ENCODE measurements at places on chromosomes 4 and X.

- peak; percentile 93 for DNase-seq
Observed at GRCh38 chr4:7815562-7815961, 124.1 kb downstream of the AFAP1 start.

DNA sequence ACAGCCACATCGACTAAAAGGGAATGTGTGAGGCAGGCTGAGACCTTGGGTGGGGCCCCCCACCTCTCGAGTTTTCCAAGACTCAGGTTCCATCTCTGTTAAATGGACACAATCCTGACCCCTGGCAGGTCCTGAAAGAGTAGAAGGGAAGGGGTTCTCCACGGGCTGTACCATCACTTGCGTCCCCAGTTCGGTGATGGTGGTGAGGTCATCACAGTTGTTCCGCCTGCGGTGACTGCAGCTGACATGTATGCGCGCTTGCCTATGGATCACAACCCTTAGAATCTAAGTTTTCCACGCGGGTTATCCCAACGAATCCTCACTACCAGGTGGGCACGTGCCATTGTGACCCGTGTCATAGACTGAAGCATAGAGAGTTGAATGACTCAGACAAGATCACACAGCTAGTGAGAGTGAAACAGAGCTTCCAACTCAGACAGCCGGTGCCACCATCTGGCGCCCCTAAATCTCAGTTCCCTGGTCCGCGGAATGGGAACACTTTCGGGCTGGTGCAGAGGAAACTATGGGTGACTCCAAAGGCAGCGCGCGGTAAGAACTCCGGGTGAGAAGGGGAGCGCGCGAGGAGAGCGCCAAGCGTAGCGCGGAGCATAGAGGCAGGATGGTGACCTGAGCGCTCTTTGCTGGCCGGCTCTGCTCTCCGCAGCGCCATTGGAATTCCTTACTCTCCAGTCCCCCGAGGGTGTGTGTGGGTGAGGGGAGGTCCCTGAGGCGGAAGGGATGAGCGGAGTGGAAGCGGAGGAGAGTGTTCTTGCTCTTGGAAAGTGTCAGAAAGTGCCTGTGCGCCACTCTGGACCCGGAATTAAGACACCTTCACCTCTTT lies 10.5 kb downstream of the MSX1 start:
- DNase-seq = no peak

- DNase-seq = no peak
Observed at GRCh38 chr4:59983852-59984251, 1216.3 kb upstream of the ADGRL3 start.

DNA sequence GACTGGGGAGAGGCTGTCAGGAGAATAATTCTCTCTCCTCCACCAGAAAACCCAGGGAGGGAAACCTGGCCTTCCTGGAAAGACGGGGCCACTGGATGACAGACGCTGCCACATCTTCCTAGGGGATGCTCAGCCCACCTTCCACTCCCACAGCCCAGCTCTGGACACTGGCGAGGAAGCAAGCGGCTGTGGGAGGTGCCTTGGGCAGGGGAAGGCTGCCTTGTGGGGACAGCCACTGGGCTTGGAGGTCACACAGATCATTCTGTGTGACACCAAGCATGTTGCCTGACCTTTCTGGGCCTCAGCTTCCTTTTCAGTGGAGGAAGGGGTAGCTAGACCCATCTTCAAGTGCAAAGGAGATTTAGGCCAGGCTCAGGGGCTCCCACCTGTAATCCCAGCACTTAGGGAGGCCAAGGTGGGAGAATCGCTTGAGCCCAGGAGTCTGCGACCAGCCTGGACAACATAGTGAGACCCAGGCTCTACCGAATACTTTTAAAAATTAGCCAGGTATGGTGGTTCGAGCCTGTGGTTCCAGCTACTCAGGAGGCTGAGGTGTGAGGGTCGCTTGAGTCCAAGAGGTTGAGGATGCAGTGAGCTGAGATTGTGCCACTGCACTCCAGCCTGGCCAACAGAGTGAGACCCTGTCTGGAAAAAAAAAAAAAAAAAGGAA lies 9.8 kb upstream of the MSX1 start:
- no peak for DNase-seq

- DNase-seq = no peak
Observed at GRCh38 chr4:15575966-15576365, 79.2 kb downstream of the FBXL5 start.

GRCh38 chrX:136909706-136910564 lies 29.4 kb upstream of the RBMX start:
- DNase-seq = peak; percentile 91

- DNase-seq = no peak
Observed at GRCh38 chr4:174402470-174403176, 118.9 kb downstream of the CEP44 start.

GRCh38 chrX:110341189-110342035 lies 17.2 kb upstream of the RTL9 start:
- DNase-seq = peak; percentile 82

GRCh38 chrX:7889680-7890079 lies 37.5 kb downstream of the PNPLA4 start:
- DNase-seq = peak; percentile 46

DNA sequence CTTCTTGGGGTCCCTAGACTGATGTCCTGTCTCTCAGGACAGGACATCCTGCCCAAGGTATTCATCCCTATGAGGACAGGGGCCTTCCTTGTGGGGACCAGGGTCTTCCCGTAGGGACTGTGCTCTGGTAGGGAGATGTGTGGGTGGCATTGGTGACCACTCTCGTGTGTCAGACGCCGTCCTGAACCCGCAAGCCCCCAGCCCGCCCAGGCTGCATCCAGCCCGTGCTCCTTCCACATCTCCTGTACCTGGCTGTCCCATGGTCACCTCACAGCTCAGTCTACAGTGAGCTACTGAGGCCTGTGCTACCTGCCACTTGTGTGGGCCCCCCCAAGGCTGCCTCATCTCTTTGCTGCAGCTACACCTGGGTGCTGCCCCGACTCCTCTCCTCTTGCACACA lies 24.0 kb downstream of the WFS1 start:
- DNase-seq = no peak

GRCh38 chr4:174910271-174910670 lies 7.9 kb upstream of the ADAM29 start:
- no peak for DNase-seq

DNA sequence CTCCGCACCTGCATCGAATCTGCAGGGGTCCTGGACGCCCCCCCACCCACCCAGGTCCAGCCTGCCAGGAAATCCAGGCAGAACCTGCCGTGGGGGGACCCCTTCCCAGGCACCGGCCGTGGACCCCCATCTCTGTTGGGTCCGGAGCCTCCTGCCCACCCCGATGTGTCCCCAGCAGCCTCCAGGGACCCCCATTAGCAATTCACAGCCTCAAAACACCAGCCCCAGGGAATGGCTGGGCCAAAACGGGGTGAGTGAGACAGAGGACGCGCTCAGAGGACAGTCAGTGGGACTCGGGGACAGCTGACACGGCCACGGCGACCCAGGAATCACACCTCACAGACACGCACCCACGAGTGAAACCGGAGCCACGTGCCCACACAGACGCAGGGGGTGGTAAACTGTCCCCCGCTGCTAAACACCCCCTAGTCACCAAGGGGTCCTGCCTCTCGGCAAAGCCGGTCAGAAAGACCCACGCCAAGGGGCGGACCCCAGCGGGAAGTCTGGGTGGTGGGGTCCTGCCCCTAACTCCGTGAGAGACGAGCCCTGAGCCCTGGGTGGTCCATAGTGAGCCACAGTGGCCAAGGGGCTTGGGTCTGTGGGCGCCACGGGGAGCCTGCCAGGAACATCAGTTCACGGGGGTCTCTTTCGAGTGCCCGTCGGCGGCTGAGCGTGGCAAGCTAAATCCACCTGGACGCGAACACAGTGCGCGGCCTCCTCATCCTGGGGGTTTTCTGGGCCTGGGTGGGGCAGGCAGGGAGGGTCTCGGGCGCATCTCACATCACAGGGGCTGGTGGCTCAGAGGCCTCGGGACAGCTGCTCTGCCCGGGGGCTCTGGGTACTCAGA lies 126.5 kb upstream of the NKX1-1 start:
- DNase-seq = no peak

GRCh38 chr4:183471946-183472708 lies 27.7 kb downstream of the CDKN2AIP start:
- DNase-seq = peak; percentile 68

GRCh38 chr4:185384930-185385331 lies 10.8 kb downstream of the LRP2BP start:
- DNase-seq = peak; percentile 12

- peak; percentile 43 for DNase-seq
Observed at GRCh38 chr4:90078440-90078839, 48.8 kb upstream of the CCSER1 start.

GRCh38 chrX:153732401-153732800 lies 7.7 kb downstream of the ABCD1 start:
- no peak for DNase-seq

DNA sequence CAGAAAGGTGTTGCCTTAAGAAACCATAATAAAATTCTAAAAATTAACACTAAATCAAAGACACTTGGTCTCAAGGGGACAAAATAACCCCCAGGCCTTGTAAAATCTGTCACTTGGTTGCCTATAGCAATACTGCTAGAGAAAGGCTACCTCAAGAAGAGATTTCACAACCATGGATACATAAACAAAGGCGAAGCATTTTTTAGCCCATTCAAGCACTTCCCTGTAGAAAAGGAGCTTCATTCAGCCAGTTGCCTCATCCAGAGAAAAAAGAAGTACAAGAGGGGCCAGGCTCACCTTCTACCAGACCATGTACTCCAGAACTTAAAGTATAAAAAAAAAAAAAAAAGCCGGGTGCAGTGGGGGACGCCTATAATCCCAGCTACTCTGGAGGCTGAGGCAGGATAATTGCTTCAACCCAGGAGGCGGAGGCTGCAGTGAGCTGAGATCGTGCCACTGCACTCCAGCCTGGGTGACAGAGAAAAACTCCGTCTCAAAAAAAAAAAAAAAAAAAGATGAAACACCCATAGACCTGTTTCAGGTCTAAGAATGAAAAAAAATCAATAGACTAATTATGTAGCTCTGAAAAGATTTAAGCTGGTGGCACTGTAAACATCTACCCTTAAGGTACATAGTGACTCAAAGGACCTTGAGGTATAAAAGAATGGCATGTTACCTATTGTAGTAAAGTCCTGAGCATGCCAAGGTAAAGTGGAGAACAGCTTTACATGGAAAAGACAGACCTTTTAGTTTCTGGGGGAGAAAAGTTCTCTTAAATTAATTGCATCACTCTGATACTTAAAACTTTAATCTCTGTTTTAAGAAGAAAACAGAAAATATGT lies 18.0 kb downstream of the RUFY3 start:
- DNase-seq = peak; percentile 54

GRCh38 chrX:31333165-31333831 lies 261.5 kb upstream of the FTHL17 start:
- peak; percentile 85 for DNase-seq

GRCh38 chrX:48540028-48540375 lies 488 bp downstream of the TBC1D25 start:
- DNase-seq = peak; percentile 52

DNA sequence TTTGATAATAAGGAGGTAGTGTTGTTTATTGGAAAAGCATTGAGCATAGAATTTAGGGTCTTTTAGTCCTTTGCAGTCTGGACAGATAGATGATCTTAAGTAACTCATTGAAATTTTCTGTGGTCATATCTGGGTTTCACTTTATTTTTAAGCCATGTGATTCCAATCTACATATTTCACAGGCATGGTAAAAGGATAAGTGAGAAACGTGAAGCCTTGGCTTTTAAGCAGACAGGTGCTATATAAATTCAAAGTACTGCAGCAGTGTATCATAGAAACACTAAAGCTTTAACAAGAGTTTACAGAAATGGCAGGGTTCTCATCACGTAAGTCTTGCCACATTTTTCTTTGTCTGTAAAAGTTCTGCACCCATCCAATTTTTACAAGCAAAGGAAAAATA lies 4.9 kb downstream of the PLS3 start:
- no peak for DNase-seq

DNA sequence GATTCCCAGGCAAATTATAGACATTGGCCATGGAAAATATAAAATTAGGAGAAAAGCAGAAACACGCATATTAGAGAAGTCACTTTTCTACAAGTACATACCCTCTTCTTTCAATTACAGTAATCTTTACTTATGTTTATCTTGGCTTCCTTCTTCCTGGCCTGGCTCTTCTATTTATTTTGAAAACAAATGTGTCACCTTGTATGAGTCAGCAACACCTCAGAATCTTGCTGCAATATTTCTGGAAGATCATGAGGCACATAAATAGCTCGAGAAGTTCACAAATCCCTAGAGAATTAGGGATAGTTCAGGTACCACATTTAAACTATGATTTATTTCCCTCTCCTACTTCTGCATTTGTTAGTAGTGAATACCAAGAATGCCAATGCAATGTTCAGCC lies 124.6 kb downstream of the ANOS1 start:
- peak; percentile 27 for DNase-seq

GRCh38 chr4:136124251-136124745 lies 1408.0 kb downstream of the PCDH18 start:
- no peak for DNase-seq

DNA sequence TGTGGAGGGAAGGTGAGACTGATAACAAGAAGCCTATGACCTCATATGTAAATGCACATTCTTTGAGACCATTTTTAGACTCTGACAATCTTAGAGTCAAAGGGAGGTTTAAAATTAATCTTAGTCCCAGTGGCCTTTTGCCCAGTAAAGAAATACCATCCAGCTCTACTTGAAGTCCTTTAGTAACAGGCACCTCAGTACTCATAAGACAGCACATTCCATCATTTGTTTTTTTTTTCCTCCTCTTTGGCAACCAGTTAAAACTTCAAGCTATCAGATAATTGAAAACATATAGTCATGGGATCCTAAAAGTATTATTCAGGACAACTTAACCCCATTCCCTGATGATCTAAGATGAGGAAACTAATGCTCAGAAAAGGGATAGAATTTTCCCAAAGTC lies 4.6 kb downstream of the EDA2R start:
- DNase-seq = peak; percentile 35
